ENCODE measurements at places on chromosomes 5 and 9.
A peak's percentile ranks its signal among the peaks of the same experiment; 100 is the strongest.

DNA sequence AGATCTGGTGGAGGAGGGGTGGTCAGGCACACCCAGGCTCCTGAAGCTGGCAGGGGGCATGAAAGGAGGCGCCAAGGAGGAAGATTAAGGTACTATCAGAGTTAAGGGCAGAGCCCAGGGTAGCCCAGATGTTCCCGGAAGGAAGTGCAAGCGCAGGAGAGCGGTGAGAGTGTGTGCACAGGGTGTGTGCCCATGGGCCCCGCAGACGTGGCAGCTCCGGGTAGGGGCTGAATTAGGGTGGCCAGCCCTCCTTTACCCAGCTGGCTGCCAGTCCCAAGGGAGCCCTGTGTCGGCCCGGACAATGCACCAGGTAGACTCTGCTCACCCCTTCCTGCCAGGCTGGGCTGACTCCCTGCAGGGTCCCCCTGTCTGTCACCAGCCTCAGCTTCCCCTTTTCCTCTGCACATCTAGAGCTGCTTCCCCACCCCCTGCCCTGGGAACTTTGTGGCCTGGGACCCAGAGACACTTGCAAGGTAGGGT is at the start of gene SMIM33:
Gene SMIM33, plus strand, starts transcription at position 184 of the 480 bp plus-strand sequence. Its CDS starts 118 bp downstream, at position 302.
- DNase-seq = no peak

GRCh38 chr5:178309271-178310013 is 76.8 kb upstream of the PHYKPL start:
- no peak for DNase-seq

GRCh38 chr9:11338130-11338529 is 725.3 kb upstream of the PTPRD start:
- peak; percentile 16 for DNase-seq

DNA sequence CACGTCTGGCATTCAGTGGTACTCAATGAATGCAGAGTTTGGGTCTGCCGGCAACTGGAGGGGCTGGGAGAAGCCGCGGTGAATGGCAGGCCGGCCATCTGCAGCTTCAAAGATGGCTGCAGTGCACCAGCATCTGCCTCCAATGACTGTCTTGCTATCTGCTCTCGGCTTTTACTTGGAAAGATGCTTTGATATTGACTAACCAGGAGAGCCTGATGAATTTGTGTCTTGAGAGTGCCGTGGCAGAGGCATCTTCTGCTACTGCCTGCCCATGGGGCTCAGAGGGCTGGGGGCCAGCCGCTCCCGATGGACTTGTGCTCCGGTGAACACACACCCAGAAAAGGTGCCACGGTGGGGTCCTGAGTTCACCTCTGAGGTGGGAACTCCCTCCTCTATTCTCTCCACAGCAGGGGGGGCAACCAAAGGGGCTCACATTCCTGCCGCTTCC is 164.5 kb downstream of the COL23A1 start:
- no peak for DNase-seq

DNA sequence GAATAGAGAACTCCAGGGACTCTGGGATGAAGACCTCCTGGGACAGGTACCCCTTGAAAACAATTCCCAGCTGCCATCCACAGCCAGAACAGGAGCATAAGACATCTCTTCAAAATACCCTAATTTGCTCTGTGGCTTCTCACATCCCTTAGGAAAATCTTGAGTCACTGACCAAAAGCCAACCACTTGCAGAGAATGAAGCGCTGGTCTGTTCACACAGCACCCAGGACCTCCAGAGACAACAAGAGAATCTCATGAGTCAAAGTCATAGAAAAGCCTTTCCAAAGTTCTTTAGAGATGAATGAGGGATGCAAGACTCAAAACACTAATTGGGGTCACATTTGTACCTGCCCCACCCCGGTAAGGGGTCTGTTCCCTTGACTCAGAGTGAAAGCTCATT is 210.6 kb downstream of the SEMA5A start:
- DNase-seq = no peak

GRCh38 chr9:91677331-91677730 is 253.7 kb upstream of the NFIL3 start:
- no peak for DNase-seq

GRCh38 chr5:145225529-145225928 is 609.6 kb downstream of the PRELID2 start:
- DNase-seq = no peak

DNA sequence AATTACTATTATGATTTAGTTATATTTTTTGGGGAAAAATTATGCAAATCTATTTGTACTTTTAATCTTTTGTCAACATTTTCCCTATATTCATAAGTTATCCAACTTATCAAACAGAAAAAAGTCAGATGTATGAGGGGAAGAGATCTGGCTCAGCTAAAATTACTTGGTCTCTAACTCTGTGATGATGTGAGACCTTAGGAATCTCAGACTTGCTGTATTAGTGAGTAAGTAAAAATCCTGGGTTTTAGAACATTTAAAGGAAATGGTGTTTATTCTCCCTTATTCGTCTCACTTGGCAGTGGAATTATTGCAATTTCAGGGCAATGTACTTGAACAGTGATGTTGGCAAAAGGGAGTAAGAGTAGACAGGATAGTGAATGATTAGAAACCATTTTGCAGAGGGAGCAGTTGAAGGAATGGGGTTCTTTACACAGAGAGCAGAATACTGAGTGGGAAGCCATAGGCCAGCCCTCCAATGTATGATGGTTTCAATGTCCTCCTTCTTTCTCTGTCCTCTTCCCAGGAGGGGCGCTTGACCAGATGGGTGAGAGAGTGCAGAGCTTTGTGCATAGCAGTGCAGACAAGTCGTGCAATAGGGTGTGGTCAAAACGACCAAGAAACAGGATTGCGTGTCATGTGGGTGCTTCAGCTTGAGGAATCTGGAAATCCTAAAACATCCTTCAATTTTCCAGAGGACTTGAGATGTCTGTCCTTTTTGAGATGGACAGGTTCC is 91.7 kb downstream of the TENT4A start:
- DNase-seq = no peak

- DNase-seq = no peak
These were observed 16.1 kb downstream of the MACROH2A1 start for GRCh38 chr5:135382981-135383380.

DNA sequence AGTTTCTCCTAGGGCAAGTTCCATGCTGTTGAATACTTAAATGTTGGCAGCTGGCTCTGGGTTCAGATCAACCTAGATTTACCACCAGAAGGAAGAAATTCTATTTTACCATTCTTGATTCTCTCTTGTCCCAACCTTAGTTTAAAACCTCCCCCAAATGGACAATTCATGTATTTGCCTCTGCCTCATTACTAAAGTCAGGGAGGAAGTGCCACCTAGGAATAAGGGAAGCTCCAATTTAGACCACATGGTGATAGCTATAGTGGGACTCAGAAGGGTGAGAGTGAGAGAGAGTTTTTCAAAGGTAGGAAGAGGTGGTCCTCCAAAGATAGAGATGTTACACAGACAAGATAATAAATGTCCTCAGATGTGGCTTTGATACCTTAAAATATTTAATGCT is 53.4 kb upstream of the PAM start:
- no peak for DNase-seq

DNA sequence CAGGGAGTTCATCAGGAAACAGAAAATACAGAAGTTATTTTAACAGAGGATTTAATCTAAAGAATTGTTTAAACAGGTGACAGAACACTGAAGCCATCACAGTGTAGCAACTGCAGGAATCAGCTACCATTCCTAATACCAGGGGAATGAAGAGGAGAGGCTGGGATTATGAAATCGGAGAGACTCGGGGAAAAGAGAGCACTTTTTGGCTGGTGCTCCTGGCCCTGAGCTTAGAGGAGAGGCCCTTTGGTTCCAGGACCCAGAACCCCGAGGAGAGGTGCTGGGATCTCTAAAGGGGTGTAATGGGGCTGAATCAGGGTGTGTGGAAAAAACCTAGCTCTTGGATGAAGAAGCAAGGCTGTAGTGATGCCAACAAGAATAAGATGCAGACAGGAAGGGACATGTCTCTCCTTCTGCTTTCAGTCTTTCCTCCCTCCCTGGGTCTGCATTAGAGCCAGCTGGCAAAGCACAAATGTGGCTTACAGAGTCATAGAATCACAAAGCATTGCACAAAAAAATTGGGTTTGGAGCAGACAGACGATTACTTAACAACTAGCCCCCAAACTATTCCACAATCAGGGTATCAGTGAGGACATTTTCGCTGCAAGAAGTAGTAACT is 11.6 kb upstream of the SFXN1 start:
- DNase-seq = peak; percentile 48

DNA sequence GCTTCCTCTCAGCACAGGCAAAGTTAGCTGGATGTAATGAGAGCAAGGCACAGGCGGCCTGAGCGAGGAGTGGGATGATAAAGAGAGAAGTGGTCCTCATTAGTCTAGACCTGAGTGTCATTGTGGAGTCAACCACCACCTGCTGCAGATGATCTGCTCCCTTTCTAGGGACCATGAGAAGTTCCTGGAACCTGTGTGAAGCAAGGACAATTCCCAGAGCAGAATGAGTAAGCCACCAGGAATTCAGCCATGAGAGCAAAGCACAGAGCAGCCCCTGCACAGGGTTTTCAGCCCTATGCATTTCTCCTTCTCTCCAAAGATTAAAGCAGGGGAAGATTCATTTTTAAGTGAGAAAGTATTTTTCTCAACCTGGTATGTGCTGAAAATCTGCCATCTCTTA is 146.8 kb upstream of the SPEF2 start:
- DNase-seq = peak; percentile 32

DNA sequence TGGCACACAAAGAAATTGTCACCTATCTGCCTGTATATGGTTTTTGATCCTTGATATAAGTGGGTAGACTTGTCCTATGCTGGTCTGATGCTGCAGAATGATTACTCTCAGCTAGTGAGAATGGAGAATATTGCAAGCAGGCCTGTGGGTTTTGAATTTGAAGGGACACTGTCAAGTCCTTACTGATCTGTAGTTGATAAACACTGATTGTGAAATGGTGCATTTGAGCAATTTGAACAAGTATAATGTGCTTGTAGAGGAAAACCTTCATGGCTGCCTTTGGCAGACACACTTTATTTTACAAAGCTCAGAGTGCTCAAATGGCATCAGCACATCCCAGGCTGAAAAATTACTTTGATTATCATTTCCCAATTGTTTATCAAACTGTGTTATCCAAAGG is 9.3 kb downstream of the ENTREP1 start:
- DNase-seq = no peak

DNA sequence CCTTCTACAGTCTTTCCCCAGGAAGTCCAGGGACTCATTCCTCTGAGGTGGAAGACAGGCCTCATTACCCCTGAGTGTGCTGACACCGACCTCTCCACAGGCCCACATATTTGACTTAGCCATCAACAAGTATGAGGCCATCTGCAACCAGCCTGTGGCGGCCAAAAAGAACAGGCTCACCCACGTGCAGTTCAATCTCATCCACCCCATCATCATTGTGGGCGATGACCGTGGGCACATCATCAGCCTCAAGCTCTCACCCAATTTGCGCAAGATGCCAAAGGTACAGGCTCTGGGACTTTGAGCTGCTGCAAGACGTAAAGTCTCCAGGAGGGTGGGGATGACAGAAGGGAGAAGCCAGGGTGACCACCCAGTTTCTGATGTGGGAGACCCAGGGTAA is 5.6 kb downstream of the ENHO start:
- DNase-seq = no peak

All from epithelial cell of esophagus (primary cell).